ENCODE measurements at places on chromosomes 13 and 19. TPM values are rescaled to one million over a fixed set of nuclear protein-coding genes. Genes with fewer than 3 reads are reported as not detected.

The UGGT2 gene
- total RNA-seq: 44.9 TPM

DNA sequence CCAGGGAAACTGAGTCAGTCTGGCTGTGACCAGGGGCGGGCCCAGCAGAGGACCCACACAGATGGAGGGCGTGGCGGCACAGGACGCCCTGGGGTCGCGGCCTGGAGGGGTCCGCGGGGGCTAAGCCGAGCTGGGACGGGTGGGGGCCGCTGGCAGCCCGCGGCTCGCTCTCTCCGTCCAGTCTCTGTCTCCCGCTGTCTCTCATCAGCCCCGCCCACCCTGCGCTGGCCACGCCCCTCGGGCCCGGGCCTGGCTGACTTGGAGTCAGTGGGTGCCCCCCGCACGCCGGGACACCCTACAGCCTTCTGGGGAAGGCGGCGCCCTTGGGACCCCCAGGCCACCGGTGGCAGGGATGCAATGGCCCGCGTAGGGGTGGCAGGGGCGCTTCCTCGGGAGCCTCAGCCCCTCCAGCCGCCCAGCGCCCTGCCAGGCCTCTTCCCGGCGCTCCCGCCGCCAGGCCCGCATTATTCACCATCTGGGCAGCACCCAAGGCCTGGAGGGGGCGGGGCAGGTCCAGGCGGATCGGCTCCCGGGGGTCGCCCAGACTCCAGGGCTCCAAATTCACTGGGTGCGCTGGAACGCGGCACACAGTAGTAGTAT lies at the start of gene TBXA2R:
Gene TBXA2R, minus strand, starts transcription at position 186 of the 600 bp plus-strand sequence. CDS start 6,241 bp downstream, outside the sequence.
- peak; percentile 92 for DNase-seq

DNA sequence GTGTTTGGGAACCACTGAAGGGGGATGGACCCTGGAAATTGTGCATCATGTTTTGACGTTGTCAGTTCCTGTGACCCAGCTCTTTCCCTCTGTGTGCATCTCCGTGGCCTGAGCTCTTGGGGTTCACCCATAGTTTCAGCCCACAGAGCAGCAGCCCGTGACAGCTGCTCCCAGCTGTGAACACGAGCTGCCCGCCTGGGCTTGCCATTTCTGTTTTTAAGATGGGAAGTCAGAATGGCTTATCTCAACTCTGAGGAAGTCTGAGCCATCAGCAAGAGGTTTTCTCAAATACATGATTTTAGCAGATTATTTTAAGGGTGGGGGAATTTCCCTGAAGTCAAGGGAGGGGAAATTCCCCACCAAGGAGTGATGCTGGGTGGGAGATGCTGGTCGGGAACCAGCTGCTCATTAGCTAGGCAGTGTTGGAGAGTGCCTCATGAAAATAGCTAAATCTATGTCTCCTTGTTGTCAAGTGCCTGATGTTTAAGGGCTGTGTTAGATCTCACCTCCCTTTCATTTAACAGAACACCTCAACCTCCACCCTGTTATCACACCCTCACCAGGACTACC lies 34.8 kb upstream of the C1QTNF9 start:
- DNase-seq: no peak

The PEX11G gene
- total RNA-seq: 4.7 TPM

GRCh38 chr19:42114412-42114811 lies 17.8 kb downstream of the POU2F2 start:
- DNase-seq: no peak

DNA sequence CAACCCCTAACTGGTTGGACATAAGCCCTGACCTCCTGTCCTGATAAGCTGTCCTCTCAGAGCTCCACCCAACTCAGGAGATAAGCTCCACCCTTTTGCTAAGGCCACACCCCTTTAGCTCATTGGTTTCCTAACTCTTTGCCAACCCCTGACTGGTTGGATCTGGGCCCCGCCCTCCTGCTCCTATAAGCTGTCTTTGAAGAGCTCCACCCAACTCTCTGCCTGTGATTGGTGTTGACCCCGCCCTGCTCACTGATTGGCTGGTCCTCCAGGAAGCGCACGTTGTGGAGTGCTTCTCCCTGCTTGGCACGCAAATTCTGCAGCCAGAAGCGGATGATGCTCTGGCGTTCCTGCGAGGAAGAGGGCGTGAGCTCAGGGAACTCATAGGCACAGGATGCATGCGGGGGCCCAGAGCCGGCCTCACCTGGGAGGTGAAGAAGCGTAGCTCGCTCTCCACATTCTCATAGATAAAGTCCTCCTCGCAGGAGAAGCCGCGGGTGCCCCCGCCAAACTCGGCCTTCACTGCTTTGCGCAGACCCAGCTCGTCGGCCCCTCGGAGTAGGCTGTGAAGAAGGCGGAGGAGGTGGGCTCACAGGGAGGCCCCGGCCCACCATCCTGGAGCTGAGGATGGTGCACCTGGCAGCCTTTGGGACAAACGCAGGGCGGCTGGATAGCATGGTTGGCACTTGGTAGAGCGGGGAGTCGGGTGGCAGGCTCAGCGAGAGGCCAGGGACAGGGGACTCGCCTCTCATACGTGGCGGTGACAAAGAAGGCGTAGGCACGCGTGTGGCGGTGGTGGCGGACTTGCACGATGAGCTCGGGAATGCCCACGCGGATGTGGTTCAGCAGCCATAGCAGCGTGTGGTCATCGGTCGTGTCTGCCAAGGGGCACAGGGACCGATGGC lies 1.7 kb downstream of the ANO8 start:
- DNase-seq: no peak

GRCh38 chr19:4081441-4082129 lies 14.9 kb upstream of the ZBTB7A start:
- DNase-seq: no peak

The FBXO27 gene
- total RNA-seq: 13.4 TPM

DNA sequence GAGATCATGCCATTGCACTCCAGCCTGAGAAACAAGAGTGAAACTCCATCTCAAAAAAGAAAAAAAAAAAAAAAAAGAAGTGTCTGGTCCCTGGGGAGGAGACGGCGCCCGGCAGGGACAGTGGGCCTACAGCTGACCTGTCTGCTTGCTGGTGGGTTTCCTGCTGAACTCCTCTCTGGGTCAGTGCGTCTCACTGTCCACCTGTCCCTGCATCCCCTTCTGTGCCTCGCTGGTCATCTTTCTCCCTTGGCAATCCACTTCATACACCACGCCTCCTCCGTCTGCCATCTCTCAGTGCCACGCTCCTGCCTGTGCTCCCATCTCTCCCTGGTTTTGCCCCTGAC lies 63.4 kb downstream of the ACSBG2 start:
- no peak for DNase-seq

- DNase-seq: no peak
Measured at GRCh38 chr19:12946731-12947496, 1.3 kb downstream of the RAD23A start.

DNA sequence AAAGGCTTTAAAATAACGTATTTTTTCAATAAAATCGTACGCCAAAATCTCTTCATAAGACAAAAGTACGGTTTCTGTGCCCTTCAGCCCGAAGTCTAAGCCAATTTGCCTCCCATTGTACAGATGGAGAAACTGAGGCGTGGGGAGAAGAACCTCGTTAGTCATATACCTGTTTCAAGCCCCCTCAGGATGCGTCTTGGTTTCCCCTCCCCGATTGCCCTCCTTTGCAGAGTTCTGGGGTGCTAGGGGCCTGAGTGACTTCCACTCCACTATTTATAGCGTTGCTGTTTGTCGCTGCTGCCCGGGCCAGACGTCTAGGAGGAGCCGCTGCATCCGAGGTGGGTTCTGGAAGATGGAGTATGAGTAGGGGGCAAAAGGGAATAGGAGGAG lies 2.3 kb upstream of the LTBP4 start:
- no peak for DNase-seq

The CEACAM8 gene
- total RNA-seq: 1.3 TPM

GRCh38 chr13:60756306-60756705 lies 359.3 kb downstream of the TDRD3 start:
- DNase-seq: no peak

All from sciatic nerve (tissue), 2 donors.